SK-N-MC (cell line): ENCODE measurements at places on chromosomes 3 and 15.

GRCh38 chr15:96473556-96473955 is 143.1 kb downstream of the NR2F2 start:
- DNase-seq = no peak

DNA sequence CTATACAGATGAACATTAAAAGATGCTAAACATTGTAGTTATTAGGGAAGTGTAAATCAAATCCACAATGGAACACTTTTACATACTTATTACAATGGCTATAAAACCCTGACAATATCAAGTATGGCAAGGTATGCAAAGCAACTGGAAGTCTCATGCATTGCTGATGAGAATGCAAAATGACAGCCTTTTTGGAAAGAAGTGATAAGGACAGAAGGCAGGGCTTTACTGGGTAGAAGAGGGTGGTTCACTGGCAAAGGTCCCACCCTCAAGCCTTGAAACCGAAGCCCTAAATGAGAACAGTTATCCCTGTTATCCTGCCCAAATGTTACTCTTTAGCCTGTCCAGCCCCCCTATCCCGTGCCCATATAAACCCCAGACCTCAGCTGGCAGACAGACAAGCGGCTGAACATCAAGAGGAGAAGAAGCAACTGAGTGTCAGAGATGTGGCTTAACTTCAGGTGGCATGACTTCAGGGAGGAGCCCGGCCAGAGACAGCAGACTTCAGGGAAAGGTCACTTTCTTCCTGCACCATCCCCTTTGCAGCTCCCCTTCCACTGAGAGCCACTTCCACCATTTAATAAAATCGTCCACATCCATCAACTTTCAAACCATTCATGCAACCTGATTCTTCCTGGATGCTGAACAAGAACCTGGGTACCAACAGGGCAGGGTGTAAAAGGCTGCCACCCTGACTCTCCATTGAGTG is 732 bp upstream of the GCSAM start:
- DNase-seq = no peak

DNA sequence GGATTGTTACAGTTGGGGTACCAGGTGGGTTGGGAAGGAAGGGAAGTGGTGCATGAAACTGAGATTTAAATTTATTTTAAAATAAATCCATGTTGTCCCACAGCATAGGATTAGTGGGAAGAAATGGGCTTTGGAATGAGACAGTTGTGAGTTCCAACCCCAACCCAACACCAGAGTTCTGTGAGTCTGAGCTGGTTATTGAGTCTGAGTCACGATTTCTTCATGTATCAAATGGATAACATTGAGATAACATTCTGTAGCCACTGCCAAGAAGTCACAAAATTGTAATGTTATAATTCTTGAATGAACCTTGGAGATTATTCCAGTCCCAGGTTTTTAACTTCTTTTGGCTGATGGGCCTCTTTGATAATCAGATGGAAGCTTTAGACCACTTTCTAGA is 13.7 kb downstream of the IFT122 start:
- no peak for DNase-seq

DNA sequence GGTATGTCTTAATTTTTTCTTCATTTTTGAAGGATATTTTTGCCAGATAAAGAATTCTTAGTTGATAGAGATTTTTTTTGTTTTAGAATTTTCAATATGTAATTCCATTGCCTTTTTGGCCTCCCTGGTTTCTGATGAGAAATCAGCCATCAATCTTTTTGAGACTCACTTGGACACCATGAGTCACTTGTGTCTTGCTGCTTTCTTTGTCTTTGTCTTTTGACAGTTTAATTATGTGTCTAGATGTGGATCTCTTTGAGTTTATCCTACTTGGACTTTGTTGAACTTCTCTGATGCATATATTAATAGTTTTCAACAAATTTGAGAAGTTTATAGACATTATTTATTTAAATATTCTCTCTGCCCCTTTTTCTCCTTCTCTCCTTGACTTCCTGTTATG is 34.7 kb upstream of the AQP9 start:
- no peak for DNase-seq

DNA sequence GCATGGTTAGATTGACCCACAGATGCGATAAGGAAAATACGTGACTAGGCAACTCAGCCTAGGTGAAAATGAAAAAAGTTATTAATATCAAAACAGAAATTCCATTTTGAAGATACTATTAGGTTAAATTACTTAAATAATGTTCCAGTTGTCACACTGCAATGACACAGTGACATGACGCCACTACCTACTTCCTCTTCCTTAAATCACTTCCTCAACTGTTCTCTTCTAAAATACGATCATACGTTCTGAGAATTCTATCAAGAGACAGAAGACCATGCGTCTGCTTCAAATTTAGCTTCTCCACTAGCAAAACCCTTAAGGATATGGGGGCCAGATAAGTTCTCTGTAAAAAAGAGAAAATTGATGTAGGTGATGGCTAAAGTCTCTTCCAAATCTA is 18.2 kb downstream of the CMTM6 start:
- DNase-seq = no peak

DNA sequence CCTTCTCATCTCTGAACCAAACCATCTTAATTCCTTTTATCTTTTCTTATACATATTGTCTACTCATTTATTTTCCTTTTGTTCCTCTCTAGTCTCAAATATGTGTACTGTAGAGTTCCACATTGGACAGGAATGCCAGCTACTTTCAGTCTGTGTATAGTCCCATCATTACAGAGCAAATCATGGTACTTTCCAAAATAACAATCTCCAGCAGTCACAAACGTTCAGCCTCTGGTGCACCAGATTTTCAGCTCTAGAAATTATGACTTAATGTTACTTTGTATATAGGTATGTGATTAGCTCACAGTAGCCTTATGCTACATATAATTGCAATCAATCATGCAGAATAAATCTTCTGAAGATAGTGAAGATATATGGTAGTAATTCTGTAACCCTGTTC is 32.5 kb upstream of the TM4SF4 start:
- no peak for DNase-seq

DNA sequence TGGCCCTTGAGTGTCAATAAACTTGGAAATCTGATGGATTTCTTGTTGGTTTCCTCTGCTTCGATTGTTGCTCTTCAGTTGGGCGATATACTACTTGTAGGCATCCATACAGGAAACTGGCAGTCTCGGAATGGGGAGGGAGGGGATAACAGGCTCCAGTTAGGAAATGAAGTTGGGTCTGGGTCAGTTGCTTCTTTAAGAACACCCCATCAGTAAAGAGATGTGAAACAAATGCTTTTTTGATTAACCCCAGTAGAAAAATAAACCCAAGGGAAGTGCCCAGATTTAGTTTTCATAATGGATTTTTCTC is 681 bp downstream of the CHMP2B start:
- no peak for DNase-seq

DNA sequence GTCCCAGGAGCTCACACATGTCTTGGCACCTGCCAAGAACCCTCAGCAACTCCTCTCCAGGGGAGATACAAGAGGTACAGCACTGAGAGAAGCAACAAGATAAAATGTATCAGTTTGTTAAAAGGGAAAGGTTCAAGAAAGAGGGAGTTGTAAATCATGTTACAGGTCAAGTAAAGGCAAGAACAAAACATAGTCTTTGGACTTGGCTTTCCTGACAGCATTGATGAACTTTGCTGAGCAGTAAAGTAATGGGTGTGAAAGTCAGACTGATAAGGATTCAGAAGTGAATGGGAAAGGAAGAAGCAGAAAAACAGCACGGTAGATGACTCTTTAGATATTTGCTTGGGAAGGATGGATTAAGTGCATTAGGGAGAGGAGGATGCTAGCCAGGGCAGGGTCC is 27.1 kb downstream of the MBNL1 start:
- no peak for DNase-seq

DNA sequence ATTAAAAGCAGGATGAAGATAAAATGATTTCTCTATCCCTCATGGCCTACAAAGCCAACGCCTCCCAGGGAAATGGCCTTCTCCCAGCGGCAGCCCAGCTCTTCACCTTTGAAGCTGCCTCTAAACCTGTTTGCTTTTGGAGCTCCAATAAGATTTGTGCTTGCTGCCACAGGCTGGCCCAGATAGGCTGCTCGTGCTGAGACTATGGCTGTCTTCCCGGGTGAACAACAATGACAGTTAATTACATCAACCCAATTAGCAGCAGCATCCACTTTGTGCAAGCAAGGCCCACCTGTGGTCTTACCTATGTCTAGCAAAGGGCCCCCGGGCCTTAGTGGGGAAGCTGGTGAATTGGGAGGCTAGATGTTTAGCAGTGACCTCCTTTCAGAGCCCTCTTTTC is 179.6 kb downstream of the P3H2 start:
- no peak for DNase-seq

DNA sequence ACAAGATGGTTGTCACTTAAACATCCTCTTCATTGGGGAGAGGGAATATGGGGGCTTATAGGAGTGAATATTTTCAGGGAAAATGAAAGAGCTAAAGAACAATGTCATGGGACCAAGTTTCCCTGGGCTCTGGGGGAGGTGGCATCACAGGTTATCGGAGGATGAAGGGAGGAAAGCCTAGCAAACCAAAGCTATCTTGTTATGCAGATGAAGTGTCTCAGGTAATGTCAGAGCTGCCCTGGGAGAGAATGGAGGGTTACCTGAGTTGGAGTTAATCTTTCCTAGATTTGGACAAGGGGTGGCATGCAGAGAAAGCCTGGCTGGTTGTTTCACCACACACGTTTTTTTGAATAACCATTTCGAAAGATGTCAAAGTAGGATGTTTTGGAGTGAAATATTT is 308.1 kb upstream of the ATP10A start:
- no peak for DNase-seq

- DNase-seq = peak; percentile 68
Observed at GRCh38 chr3:10115326-10116137, at the start of gene BRK1. Gene BRK1 (plus strand): TSS chr3:10115675. CDS start chr3:10115702, 27 bp downstream.

DNA sequence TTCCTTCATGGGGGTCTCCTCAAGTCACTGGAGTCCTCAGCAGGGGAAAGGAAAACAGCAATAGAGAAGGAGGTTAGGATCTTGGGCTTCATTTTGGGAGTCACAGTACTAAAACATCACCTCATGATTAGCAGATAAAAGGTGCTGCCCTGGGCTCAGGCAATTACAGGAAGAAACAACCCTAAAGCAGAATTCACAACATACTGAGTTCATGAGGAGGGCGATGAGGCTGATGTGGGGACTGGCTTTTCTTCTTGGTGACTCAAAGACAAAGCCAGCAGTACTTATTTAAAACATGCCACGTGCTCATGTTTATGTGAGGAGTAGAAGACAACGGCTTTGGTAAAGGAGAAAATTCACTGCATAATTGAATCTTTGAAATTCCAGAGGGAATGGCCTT is 822.3 kb upstream of the CFAP20DC start:
- no peak for DNase-seq

DNA sequence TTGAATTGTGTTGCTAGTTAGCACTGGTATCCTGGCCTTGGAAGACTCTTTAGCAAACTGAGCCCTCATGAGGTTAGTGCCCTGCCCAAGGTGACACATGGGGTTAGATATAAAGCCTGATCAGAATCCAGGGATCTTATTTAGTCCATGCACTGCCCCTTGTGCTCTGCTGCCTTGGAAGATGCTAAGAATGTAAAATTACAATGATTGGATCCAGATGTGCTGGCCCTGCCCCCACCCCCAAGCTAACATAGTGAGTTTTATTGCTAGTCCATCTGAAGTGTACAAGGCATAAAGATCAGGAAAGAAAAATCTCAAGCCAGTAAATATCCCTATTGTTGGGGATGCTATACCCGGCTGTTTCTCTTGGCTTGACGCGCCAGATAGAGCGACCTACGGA is 248.1 kb upstream of the C2CD4B start:
- no peak for DNase-seq

DNA sequence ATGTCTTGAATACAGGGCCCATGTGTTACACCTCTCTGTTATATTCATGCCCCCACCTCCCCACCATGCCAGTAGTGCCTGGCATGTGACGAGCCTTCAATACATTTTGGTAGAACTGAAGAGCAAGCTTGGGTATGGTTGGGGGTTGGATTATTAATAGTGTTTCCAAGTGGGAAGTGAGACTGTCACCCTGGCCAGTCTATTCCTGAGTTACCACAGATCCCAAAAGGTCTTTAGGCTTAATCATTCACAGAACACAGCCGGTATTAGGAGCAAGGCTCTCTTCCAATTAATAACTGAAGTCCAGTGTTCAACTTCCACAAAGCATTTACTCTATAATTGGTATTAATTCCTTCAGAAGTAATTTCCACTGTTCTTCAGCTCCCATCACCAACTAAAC is 231.9 kb upstream of the LRTM1 start:
- no peak for DNase-seq

- DNase-seq = no peak
Observed at GRCh38 chr3:32996048-32996754, 44.8 kb downstream of the CCR4 start.

GRCh38 chr3:23830869-23831484 is 25.2 kb downstream of the UBE2E1 start:
- DNase-seq = no peak

GRCh38 chr15:75346796-75347221 is at the start of gene NEIL1:
Gene NEIL1 (plus strand): TSS chr15:75347039. CDS start chr15:75348906, 1,867 bp downstream.
- DNase-seq = no peak

- no peak for DNase-seq
Observed at GRCh38 chr15:63065262-63066221, 23.0 kb downstream of the TPM1 start.

GRCh38 chr15:65084500-65085206 is 8.1 kb downstream of the KBTBD13 start:
- no peak for DNase-seq

DNA sequence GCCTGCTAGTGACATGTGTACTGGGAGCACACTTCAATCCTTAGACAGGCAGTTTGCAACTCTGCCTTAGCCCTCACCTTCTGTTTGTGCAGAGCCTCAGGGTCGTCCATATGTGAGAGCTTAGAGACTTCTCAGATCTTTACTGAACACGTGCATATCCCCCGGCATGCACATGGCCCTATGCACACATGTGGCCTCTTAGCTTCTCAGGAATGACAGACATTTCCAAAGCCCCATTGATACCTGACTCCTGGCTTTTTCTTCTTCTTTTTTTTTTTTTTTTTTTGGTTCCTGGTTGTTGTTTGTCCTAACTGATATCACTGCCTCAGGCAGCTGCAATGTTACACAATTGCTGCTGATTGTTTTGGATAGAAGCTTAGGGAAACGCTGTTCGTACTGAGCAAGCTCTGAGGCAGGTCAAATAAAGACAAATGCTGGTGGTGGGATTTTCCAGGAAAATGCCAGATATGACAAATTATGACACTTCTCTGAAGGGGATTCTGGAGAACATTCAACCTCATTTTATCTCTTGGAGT is 107.2 kb upstream of the RGMA start:
- DNase-seq = no peak

GRCh38 chr3:36730966-36731365 is 33.4 kb downstream of the DCLK3 start:
- DNase-seq = no peak

DNA sequence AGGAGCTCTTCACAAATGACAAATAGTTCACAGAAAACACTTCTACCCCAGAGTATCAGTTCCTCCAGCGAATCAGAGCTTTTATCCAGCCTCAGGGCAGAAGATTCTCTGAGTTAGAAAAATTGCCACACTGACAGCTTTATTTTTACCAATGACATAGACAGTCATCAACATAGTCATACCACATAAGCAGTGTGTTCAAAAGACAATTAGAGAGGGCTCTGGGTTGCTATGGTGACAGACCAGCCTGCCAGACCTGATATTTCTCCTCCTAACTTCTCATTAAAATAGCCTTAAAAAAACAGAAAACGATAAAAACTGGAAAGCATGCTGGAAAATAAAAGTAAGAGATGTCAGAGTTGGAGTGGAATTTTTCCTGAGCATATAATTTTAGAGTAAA is 45.9 kb upstream of the COL6A5 start:
- no peak for DNase-seq

GRCh38 chr3:56790016-56790821 is 11.5 kb downstream of the ARHGEF3 start:
- DNase-seq = no peak
